ENCODE measurements at places on chromosomes 7 and 10. TPM values are rescaled to one million over a fixed set of nuclear protein-coding genes. Genes with fewer than 3 reads are reported as not detected.

DNA sequence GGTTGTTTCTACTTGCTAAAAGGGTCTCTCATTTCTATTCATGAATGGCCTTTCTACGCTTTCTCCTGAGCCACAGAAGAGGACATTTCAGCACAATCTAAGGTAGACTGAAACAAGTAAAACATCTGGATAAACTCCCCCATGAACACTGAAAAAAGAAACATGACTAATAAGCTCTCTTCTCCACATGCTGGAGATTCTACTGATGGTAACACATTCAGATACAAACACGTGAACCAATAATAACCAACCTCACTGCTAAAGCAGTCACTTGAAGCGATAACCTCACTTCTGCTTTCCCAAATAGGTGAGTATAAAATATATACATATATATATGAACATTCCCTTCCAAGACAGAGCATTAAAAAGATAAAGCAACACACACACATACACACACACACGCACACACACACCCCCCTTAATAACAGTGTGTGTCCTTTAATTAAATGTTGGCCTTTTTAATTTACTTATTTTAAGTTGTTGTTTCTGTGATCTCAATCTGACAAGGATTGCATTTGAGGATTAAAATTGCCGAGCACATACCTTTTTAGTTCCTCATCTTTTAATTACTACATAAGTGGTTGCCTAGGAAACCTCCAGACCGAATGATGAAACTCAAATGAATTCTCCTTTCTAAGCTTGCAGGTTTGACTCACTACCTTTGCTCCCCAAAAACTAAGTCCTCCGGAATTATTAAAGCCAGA is 292.4 kb upstream of the KLF14 start:
- DNase-seq, result no peak
- no peaks in the 10 kb centered on the region for H3K27me3 ChIP-seq
- H3K36me3 ChIP-seq, result peaks cover 25% of the 10 kb centered on the region
- H3K4me1 ChIP-seq, result peaks cover 25% of the 10 kb centered on the region

GRCh38 chr10:114603948-114604347 is 54.1 kb downstream of the ABLIM1 start:
- no peak overlapping the region for H3K27ac ChIP-seq
- no peaks in the 10 kb centered on the region for H3K27me3 ChIP-seq
- no peak overlapping the region for H3K4me3 ChIP-seq

- H3K27ac ChIP-seq, result peak overlapping the region; percentile 2
- DNase-seq, result peak; percentile 68
- H3K4me1 ChIP-seq, result peaks cover 48% of the 10 kb centered on the region
- H3K27me3 ChIP-seq, result no peaks in the 10 kb centered on the region
- H3K36me3 ChIP-seq, result peaks cover 25% of the 10 kb centered on the region
Observed at GRCh38 chr7:55110993-55111361, 92.2 kb downstream of the EGFR start.

GRCh38 chr7:68688416-68689086 is 909.7 kb upstream of the AUTS2 start:
- peak; percentile 80 for DNase-seq
- peaks cover 52% of the 10 kb centered on the region for H3K4me1 ChIP-seq
- peak overlapping the region; percentile 83 for H3K27ac ChIP-seq
- H3K36me3 ChIP-seq, result no peaks in the 10 kb centered on the region
- H3K27me3 ChIP-seq, result no peaks in the 10 kb centered on the region
- 0 out of 2 replicates have a peak overlapping the region, but pooled peaks have one; percentile 5 for H3K4me3 ChIP-seq

DNA sequence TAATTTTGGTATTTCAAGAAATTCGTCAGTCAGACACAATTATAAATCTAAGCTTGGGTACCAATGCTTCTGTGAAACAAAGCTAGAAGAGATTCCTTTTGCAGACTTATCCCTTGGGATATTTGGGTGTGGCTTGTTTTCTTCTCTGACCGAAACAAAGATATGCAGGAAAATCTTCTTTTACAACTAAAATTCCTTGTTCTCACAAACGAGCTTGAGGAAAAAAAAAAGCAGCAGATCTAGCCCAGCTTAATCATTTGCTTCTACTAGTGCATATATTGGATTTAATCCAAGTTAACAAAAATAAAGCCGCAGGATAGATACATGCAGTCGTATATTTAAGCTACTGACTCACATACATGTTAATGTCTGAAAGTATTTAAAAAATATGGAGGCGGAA is 104.2 kb downstream of the PRTFDC1 start:
- no peak overlapping the region for H3K4me3 ChIP-seq
- no peak overlapping the region for H3K27ac ChIP-seq
- H3K27me3 ChIP-seq, result no peaks in the 10 kb centered on the region
- peaks cover 28% of the 10 kb centered on the region for H3K4me1 ChIP-seq
- no peak for DNase-seq

GRCh38 chr7:16106300-16106699 is 315.0 kb downstream of the CRPPA start:
- H3K27ac ChIP-seq, result no peak overlapping the region
- H3K4me3 ChIP-seq, result no peak overlapping the region
- no peaks in the 10 kb centered on the region for H3K36me3 ChIP-seq
- no peaks in the 10 kb centered on the region for H3K4me1 ChIP-seq
- DNase-seq, result no peak

DNA sequence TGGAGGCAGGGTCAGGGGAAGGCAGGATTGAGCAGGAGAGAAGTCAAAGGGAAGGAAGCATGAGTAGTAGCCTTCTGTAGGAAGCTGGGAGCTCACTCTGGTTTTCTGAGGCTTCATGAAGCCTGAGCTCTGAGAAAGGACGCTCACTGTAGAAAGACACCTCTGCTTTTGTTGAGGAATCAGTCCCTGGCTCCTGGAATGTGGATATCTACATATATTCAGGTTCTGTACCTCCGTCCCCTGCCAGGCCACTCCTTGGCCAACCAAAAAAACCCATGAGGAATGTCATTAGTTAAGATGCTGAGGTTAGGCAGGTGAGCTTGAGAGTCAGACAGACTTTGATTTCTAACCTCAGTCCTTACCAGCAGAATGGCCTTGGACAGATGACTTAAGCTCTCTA is 283.5 kb upstream of the HABP2 start:
- no peaks in the 10 kb centered on the region for H3K4me1 ChIP-seq
- no peak overlapping the region for H3K27ac ChIP-seq
- H3K4me3 ChIP-seq, result no peak overlapping the region
- H3K27me3 ChIP-seq, result no peaks in the 10 kb centered on the region
- no peaks in the 10 kb centered on the region for H3K36me3 ChIP-seq
- DNase-seq, result no peak

The C10orf62 gene
- 0.45 TPM for total RNA-seq

DNA sequence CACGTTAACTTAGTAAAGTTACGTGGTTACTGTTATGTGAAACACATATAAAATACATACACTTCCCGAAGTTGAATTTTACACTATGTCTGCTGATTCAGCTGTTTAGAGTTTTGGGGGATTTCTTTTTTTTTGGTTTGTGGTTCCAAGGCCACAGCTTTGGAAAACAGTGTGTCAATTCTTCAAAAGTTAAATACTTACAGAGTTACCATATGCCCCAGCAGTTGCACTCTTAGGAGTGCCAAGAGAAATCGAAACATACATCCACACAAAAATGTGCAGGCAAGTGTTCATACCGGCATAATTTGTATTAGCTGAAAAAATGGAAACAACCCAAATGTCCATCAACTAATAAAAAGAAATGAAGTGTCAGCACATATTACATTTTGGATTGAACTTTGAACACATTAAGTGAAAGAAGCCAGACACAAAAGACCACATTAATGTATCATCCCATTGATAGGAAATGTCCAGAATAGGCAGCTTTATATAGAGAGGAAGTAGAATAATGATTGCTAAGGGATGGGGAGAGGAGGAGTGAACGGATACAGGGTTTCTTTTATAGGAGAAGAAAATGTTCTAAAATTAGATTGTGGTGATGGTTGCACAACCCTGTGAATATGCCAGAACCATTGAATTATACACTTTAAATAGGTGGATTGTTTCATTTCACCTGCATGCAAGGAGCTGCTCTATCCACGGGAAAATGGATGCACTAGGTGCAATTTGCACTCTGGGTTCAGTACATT is 17.6 kb downstream of the APBB1IP start:
- H3K4me3 ChIP-seq, result no peak overlapping the region
- H3K4me1 ChIP-seq, result no peaks in the 10 kb centered on the region
- DNase-seq, result no peak

GRCh38 chr10:119371704-119372663 is 164.6 kb downstream of the GRK5 start:
- no peak for DNase-seq
- H3K36me3 ChIP-seq, result no peaks in the 10 kb centered on the region
- no peaks in the 10 kb centered on the region for H3K27me3 ChIP-seq
- H3K27ac ChIP-seq, result no peak overlapping the region
- H3K4me1 ChIP-seq, result no peaks in the 10 kb centered on the region

The ZNF25 gene
- 2.6 TPM for total RNA-seq

The FAM25G gene
- total RNA-seq, result not detected

GRCh38 chr10:99430116-99430450 is 341 bp downstream of the GOT1 start:
- no peaks in the 10 kb centered on the region for H3K4me1 ChIP-seq
- no peaks in the 10 kb centered on the region for H3K36me3 ChIP-seq

- H3K27ac ChIP-seq, result no peak overlapping the region
- peaks cover 5% of the 10 kb centered on the region for H3K4me1 ChIP-seq
- H3K4me3 ChIP-seq, result peak overlapping the region; percentile 55
Observed at GRCh38 chr10:6141296-6142151, 52.7 kb downstream of the RBM17 start.

DNA sequence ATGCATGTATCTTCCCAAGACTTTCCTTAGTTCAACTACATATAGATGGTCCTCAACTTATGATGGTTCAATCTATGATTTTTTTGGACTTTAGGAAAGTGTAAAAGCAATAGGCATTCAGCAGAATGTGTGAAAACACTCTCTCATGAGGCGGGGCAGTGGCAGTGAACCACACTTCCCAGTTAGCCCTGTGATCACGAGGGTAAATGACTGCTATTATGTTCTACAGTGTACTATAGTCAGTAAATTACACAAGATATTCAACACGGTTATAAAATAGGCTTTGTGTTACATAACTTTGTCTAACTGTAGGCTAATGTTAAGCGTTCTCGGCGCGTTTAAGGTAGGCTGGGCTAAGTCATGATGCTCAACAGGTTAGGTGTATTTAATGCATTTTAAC is 169.3 kb downstream of the AMPH start:
- peaks cover 42% of the 10 kb centered on the region for H3K27me3 ChIP-seq
- no peaks in the 10 kb centered on the region for H3K4me1 ChIP-seq
- H3K36me3 ChIP-seq, result no peaks in the 10 kb centered on the region
- H3K4me3 ChIP-seq, result no peak overlapping the region
- DNase-seq, result no peak

DNA sequence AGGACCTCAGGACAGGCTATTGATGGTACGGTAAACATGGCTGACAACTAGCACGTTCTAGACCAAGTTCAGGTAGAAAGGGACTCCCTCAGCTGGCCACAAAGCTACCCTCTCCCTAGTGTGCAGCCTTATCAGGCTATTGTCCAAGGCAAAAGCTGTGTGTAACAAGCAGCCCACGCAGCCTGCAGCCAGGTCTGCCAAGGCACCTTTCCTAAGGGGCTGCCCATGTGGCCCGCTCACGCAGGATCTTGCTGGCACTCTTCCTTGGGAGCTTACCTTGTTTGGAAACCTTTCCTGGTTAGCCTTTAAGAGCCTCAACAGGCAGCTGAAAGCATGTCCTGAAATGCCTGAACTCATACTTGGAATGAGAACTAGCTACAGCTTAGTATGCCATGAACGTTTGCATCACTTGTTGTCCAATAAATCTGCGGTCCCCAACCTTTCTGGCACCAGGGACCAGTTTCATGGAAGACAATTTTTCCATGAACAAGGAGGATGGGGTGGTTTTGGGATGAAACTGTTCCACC is 51.7 kb downstream of the SYPL1 start:
- H3K27ac ChIP-seq, result no peak overlapping the region
- H3K27me3 ChIP-seq, result no peaks in the 10 kb centered on the region

DNA sequence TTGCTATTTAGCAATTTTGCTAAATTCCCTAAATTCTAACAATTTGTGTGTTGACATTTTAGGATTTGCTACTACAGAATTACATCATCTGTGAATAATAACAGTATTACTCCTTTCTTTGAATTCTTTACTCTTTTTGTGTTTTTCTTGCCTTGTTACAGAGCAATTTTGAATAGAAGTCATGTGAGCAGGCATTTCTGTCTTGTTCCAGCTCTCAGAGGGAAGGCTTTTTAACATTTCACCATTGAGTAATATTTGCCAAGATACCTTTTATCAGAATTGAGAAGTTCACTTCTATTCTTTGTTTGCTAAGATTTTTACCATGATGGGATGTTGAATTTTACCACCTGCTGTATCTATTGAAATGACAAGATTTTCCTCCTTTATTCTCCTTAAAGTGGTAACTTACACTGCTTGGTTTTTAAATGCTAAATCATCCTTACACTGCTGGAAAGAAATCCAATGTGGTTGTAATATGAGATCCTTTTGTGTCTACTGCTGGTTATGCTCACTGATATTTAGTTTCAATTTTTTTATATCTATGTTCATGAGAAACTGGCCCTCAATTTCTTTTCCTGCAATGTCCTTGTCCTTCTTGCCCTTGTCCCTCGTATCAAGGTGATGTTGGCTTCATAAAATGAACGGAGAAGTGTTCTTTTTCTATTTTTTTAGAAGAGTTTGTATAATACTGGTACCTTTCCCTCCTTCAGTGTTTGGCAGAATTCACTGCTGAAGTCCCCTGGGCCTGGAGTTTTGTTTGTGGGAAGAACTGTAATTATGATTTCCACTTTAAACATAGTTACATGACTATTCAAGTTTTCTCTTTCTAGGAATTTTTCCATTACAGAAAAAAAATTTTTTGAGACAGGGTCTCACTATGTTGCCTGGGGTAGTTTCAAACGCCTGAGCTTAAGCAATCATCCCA is 50.3 kb upstream of the ATP6V0A4 start:
- H3K4me3 ChIP-seq, result no peak overlapping the region
- H3K36me3 ChIP-seq, result peaks cover 20% of the 10 kb centered on the region
- peak; percentile 59 for DNase-seq
- peak overlapping the region; percentile 92 for H3K27ac ChIP-seq

DNA sequence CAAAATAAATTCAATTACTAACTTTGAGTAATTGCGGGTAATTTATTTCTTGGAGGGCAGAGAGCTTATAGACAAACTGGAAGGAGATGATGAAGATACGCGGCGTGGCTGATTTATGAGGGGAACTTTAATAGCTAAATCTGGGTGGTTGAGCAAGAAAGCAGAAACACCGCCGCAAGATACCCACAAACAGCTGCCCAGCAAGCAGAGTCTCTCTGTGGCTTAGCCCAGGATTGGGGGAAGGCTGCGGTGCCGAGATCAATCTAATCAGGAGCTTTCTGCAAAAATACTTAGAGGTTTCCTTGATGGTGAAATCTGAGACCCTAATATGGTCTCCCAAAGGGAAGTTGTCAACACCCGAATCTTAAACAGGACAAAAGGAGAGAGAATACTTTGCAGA is 94.9 kb upstream of the MGMT start:
- no peak overlapping the region for H3K27ac ChIP-seq
- no peaks in the 10 kb centered on the region for H3K36me3 ChIP-seq
- no peak overlapping the region for H3K4me3 ChIP-seq
- no peaks in the 10 kb centered on the region for H3K4me1 ChIP-seq

All from PC-9 (cell line).